ENCODE measurements at places on chromosomes 11 and 22.

GRCh38 chr11:64796047-64796756 lies 6.8 kb downstream of the MAP4K2 start:
- DNase-seq = no peak

DNA sequence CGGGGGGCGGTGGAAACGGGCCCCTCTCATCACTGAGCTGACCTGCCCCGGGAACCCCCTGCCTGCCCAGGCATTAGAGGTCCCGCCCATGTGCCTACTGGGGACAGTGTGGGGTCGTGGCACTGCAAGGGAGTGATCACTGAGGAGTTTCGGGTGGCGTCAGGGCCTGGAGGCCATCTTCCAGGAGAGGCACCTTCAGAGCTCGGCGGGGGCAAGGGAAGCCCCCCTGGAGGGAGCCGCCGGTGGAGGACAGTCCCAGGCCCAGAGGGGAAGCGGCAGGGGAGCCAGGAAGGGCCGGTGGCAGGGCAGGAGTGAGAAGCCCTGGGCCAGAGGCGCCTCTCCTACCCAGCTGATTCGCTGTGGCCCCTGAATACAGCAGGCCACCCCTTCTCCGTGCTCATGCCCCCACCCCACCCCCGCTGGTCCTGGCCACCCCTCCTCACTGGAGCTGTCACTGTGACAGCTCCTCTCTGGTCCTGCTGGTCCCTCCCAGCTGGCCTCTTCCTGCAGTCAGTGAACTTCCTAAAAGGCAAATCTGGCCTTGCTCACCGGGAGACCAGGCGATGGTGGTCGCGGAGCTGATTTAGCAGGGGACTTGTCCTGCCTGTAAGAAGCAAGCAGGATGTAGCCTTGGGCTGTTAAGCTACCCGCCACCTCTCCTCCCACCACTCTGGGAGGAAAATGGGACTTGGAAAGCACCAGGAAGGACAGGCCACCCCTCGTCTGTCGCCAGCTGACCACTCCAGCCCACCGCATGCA lies 2.0 kb upstream of the MAPK11 start:
- no peak for DNase-seq

DNA sequence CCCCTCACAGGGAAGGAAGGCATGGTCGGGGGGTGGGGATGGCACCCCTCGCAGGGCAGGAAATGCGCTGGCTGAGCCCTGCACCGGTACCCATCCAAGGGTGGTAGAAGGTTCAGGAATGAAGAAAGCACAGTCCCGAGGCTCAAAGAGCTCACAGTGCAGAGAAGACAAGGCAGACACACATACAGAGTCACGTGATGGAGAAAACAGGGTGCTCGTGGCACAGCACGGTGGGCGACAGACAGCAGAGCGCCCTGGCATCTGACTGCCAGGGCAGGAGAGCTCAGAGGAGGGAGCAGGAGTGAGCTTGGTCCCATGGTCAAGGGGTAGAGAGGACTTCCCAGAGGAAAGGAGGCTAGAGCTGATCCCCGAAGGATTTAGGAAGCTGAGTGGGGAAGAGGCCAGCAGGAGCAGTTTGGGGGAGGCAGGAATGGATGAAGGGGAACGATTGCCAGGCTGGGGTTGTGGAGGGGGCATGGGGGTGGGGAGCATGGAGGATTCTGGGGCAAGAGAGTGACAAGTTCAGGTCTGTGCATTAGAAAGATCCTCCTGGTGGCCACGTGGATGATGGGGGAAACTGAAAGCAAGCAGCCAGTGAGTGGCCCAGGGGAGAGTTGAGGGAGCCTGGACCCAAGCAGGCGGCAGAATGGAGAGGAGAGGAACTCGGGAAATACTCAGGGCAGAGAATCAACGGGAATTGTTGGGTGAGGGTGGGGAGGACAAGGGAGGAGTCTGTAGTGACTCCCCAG lies 43.9 kb downstream of the PDE2A start:
- no peak for DNase-seq

GRCh38 chr11:107271425-107271824 lies 186.2 kb downstream of the CWF19L2 start:
- no peak for DNase-seq

DNA sequence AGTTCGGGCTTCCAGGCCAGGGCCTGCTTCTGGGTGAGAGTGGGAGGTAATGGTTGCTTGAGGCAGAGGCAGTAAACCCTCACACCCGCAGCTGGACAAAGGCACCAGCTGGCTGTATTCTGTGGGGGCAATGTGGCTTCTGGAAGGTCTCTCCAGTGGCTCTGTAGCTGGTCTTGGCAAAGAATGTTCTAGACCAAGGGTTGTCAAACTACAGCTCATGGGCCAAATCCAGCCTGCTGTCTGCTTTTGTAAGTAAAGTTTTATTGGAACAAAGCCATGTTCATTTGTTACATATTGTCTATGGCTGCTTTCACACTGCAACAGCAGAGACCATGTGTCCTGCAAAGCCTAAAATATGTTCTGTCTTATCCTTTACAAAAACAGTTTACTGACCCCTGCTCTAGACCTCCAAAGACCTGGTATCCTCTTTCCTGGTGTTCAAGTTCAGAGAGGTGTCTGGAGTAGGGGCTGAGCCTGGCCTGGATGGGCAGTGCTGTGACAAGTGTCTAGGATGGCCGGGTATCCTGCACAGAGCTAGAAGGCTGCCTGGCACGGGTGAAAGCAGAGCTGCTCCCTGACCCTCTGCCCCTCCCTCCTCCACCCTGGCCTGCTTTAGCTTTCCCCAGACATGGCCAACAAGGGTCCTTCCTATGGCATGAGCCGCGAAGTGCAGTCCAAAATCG lies 3.4 kb downstream of the TAGLN start:
- DNase-seq = no peak

- DNase-seq = no peak
Observed at GRCh38 chr11:120511820-120512738, 531 bp downstream of the GRIK4 start.

DNA sequence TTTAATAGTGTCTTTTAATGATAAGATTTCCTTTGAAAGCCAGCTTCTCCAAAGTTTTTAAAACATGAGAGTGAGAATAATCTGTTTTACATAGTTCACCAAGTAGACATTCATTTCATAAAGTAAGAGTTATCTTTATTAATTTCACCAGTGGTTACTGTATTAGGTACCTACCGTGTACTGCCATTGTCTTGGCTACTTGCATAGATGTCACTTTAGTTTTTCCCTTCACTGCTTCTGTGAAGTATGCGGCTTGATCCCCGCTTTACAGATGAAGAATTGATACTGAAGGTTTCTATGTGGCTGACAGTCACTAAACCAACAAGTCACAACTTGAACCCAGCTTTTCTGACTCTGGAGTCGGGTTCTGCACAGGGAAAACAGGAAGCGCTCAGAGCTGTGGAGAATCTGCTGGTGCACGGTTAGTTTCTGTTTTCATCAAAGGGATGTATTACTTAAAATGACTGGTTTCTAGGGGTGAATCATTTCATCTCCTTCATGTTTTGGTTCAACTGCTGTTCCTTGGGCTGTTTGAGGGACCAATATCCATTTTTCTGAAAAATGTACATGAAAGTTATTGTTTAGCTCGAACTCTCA lies 39.3 kb upstream of the MYO18B start:
- DNase-seq = no peak

- DNase-seq = no peak
Observed at GRCh38 chr11:105328061-105328460, 188.5 kb upstream of the CARD18 start.

DNA sequence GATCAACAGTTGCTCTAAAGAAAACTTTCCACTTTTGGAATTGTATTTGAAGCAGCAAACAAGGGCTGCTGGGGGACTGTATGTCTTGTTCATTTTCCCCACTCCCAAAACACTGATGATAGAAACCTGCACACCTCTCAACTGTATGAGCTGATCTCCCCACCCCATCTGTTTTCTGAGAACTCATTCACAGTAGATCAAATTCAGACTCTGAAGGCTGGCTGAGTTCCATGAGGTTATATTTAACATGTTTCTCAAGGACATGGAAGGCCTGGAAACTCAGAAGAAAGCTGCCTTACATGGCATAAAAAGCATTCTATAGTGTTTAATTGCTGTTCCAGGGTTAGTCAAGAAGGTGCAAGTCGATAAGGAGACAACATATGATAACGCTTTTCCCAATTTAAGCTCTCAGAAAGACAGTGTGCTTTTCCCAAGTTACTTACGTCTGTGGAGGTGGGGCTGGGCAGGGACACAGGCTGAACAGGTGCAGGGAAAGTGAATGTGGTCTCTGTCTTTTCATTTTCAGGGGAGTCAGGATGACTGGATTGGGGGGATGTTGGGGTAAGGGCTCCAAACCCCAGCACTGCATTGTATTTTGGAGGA lies 23.0 kb downstream of the LARGE2 start:
- no peak for DNase-seq

DNA sequence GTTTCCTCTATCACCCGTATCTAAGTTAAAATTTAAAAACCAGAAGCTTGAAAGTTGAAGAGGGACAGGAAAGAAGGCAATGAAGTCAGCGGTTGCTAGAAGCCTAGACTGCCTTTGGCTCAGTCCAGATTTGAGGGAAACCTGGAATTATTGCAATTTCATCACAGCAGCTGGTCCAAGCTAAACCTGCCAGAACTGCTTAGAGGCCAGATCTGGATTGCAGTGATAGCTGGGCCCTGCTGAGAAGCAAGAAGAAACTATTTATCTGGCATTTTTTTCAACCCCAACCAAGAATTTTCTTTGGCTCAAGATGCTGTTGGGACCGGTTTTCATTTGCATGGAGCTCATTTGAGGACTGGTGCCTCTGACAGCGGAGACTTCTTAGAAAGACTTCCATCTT lies 121.5 kb upstream of the TEAD1 start:
- no peak for DNase-seq

DNA sequence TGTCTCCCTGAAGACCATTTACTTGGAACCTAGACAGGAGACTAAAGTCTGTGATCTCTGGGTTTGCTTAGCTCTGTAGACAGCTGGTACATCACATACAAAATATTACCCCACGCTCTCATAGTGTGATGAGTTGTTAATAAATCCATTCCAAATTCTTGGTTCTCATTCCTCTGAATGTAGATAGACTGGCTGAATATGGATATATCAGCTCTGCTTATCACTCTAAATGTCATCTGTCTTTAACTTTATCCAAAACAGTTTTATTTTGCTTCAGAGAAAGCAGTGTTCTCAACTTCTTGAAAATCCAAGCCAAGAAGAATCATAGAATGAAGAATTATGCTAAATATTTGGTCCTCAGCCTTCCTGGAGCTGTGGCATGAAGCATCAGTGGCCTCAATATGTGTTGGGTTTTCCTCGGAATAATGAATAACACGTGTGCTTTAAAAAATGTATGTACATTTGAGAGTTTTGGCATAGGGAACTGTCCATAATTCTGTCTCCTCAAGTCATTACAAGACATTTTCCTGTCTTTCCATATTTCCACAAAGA lies 10.5 kb upstream of the LDLRAD3 start:
- DNase-seq = no peak

DNA sequence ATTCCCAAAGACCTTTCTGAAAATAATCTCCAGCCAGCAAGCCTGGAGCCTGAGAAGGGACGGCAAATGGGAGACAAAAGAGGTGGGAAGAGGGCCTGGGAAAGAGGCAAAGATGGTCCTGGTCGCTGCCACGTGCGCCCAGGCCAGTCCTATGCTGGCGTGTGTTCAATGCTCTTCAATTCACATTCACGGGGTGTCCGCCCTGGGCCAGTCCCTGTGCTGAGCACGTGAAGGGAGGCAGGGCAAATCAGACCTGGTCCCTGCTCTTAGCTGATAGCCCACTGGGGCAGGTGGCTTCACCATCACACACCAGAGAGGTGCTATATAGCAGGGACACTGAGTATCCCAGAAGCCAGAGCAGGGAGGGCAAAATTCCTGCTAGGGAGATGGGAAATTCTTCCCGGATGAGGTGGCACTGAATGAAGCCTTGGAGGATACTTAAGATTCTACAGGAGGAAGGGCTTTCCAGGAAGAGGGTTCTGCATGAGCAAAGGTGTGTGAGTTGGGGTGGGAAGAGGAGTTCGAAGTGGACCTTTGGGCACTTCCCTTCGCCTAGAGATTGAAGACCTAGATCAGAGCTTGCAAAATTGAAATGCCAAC lies 148.2 kb downstream of the CHST1 start:
- DNase-seq = no peak

GRCh38 chr11:75330291-75330690 lies 21.2 kb downstream of the ARRB1 start:
- DNase-seq = no peak

DNA sequence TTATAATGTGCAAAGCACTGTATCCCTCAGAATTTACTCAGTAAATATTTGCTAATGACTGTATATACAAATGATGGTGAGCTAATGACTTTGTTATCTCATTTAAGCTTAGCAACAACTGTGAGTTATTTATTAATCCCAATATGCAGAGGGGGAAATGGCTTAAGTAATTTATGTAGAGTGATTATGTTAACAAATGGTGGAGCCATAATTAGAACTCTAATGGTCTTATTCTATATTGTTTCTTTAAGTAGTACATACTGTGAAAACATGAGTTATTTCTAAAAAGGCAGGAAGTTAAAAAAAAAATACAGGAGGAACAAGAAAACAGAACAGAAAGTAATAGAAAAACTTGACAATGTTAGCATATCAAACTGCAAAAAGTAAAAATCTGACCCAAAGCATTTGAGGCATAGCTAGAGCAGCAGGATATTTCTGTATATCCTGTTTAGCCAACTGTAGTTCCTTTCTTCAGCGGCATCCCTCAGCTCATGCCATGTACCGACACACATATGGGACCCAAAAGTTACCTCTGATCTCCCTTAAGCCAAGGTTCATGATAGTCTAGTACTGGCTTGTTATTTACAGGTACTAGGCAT lies 94.2 kb downstream of the FCHSD2 start:
- DNase-seq = no peak

- no peak for DNase-seq
Observed at GRCh38 chr11:1669546-1670218, 27.3 kb upstream of the KRTAP5-6 start.

DNA sequence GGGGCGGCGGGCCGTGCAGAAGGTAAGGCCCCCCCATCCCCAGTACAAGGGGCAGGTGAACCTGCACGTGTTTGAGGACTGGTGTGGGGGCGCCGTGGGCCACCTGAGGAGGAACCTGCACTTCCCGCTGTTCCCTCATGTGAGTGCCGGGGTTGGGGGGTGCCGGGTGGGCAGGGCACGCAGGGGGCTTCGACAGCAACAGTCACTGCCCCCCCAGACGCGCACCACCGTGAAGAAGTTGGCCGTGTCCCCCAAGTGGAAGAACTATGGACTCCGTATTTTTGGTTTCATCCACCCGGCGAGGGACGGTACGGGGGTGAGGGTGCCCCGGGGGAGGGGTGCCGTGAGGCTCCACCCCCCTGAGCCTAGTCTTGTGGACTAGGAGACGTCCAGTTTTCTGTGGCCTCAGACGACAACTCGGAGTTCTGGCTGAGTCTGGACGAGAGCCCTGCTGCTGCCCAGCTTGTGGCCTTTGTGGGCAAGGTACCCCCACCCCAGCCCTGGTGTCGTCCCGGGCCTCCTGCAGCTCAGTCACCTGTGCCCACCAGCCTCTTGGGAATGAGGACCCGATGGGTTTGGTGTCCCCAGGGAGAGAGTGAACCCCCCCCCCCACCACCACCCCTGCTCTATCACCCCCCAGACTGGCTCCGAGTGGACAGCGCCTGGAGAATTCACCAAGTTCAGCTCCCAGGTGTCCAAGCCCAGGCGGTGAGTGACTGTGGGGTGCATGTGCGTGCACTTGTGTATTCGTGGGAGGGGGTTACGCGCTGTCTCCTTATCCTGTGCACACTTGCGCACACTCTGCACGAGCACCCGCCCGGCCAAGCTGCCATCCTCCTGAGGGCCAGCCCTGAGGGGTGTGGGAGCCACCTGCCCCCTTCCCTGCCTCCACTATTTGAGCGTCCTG lies 3.8 kb downstream of the B4GALNT4 start:
- DNase-seq = no peak
